ENCODE measurements at places on chromosomes 16 and 17.

- DNase-seq, result peak; percentile 58
Observed at GRCh38 chr17:7989781-7990655, 12.4 kb upstream of the GUCY2D start.

DNA sequence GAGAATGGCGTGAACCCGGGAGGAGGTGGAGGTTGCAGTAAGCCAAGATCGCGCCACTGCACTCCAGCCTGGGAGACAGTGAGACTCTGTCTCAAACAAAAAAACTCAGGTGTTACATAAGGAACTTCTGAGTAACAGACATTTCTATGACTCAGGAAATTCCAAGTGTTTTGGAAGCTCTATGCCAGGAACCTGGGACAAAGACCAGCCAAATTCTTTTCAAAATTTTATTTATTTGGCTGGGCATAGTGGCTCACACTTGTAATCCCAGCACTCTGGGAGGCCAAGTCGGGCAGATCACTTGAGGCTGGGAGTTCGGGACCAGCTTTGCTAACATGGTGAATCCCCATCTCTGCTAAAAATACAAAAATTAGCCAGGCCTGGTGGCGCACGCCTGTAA, 5.2 kb upstream of the SH2B1 start:
- no peak for DNase-seq

DNA sequence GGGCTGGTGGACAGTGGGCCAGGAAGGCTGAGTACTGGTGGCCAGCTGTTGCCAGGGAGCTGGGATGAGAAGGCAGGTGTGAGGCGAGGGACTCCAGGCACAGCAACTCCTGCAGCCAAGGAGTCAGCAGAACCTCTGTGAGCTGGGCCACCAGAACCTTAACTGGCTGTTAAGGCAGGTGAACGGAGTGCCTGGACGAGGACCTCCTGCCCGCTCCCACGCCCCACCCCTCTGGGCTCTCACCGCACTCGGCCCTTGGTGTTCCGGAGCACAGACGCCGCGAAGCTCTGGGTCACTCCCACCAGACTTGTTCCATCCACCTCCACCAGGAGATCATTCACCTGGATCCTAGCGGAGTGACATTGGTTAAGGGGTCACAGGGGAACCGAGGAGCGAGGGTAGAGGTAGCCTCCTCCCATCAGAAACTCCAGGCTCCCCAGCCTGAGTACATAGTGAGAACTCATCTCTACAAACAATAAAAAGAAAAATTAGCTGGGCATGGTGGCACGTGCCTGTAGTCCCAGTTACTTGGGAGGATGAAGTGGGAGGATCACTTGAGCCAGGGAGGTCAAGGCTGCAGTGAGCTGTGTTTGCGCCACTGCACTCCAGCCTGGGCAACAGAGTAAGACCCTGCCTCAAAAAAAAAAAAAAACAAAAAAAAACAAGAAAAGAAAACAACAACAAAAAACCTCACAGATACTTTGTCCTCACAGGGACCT, 9.3 kb downstream of the PPP1R9B start:
- no peak for DNase-seq

GRCh38 chr17:58262149-58262548, 18.6 kb downstream of the MPO start:
- no peak for DNase-seq

GRCh38 chr17:6191405-6192324, 121.5 kb downstream of the WSCD1 start:
- DNase-seq, result no peak

- no peak for DNase-seq
Observed at GRCh38 chr17:62017496-62017895, 47.6 kb downstream of the MED13 start.

- DNase-seq, result no peak
Observed at GRCh38 chr16:1647856-1648255, 30.2 kb upstream of the JPT2 start.

DNA sequence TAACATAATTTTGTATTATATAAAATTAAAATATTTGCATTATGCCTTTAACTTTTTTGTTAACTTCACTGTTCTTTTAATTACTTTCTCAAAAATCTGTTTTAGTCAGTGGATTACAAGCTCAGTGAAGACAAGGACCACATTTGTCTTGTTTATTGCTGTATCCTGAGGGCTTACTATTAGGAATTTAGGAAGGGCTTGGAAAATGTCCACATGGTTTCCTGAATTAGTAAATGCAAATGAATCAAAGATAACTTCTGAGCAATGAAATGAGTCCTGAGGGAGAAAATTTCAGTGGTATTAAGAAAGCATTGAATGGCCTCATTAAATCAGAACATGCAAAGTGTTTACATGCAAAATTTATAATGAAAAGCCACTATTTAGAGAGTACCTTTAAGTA, 1293.2 kb upstream of the GOT2 start:
- no peak for DNase-seq

- no peak for DNase-seq
Observed at GRCh38 chr17:61659437-61659836, 68.4 kb upstream of the NACA2 start.

DNA sequence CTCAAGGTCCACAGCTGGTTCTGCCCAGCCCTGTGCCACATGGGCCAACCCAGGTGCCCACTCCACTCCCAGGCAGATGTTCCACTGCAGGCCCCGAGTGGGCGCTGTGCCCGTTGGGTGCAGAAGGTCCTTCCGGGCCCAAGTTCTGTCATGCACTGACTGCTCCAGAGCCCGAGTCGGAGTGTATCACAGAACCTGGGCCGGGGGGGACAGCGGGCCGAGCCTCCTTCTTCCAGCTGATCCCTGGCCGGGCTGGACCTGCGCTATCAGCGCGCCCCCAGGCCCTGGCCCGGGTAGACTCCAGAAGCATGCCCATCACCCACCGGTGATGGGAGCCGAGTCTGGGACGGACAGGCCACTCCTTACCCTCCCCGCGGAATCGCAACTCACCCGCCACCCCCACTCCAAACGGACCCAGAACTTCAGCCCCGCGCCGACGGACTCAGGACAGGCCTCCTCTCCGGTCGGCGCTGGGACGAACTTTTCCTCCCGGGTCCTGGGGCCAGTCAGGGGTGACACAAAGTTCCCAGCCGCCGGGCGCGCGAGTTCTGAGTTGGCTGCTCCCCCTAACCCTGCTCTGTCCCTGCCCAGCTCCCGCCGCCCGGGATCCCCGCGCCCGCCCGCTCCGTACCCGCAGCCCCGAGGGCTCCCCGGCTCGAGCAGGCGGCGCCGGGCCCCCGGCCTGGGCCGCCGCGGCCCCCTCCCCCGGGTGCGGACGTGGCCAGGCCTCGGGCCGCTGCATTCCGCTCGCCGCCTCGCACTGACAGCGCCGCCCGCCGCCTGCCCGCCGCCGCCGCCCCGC, at the start of gene COPZ2:
Gene COPZ2, minus strand, starts transcription at position 762 of the 802 bp plus-strand sequence. Its CDS starts 20 bp downstream, at position 742.
- DNase-seq, result no peak

DNA sequence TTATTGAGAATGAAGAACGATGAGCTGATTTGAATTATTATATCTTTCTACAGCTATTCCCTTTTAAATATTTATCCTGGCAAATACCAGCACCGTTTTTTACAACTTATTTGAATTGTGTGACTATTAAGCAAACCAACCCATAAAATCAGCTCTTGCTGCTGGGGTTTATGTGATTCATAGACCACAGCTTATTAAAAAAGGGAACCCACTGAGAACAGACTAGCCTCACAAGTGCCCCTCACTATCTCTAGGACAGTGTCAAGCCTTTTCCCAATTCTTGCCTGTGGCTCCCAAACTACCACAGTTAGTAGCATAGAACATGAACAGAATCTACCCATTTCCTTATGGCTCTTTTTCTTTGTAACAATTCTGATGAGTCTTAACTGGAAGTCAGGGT, 6.1 kb upstream of the LIG3 start:
- no peak for DNase-seq

DNA sequence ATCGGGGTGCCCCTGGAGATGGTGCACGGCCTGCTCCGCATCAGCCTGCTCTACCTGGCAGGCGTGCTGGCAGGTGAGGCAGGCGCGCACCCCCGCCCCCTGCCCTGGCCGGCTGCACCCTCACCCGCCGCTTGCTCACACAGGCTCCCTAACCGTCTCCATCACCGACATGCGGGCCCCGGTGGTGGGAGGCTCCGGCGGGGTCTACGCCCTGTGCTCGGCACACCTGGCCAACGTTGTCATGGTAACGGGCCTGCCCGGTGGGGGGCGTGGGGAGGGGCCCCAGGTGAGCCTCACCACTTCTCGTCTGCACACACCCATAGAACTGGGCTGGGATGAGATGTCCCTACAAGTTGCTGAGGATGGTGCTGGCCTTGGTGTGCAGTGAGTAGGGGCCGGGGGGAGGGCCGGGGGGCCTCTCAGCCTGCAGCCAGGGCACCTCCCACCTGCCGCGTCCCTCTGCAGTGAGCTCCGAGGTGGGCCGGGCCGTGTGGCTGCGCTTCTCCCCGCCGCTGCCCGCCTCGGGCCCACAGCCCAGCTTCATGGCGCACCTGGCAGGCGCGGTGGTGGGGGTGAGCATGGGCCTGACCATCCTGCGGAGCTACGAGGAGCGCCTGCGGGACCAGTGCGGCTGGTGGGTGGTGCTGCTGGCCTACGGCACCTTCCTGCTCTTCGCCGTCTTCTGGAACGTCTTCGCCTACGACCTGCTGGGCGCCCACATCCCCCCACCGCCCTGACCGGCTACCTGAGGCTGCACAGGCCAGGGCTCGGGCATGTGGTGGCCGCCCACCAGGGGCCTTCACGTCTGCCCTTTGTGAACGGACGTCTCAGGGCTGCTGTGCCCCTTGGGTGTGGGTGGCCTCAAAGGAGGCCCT, 2.1 kb downstream of the RHBDL1 start:
- DNase-seq, result peak; percentile 91

GRCh38 chr16:85443531-85443930, 169.6 kb upstream of the GSE1 start:
- DNase-seq, result no peak

- DNase-seq, result no peak
Observed at GRCh38 chr16:11149011-11149616, 106.9 kb downstream of the SOCS1 start.

DNA sequence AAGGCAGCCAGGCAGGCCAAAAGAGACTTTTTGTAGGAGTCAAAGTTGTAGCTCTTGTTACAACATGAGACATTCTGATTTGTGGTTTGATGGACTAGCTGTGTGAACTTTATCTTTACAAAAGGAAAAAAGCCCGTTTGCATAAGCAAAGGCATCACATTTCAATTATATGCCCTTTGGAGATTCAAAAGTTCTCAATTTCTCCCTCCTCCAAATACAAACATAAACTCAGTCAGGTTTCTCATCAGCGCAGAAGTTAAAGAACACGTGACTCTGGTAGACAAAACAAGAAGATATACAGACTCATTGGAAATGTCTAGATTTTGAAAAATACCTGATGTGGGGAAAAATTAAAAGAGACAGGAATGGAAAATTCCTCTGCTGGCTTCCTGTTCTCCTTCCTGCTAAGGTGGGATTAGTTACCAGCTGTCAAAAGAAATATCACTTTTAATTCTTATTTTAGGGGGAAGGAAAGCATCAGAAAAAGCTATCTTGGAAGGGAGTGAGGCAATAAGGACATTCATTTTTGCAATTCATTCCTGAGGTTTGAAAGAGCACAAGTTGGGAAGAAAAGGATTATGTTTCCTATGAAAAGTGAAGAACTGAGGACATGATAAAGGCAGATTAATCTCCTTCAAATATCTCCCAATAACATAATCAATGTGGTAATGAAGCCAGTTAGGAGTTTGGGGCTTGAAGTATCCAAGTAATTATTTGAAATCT, 4.6 kb upstream of the KCNJ16 start:
- DNase-seq, result no peak

GRCh38 chr16:12729448-12729847, 74.2 kb downstream of the CPPED1 start:
- DNase-seq, result no peak

DNA sequence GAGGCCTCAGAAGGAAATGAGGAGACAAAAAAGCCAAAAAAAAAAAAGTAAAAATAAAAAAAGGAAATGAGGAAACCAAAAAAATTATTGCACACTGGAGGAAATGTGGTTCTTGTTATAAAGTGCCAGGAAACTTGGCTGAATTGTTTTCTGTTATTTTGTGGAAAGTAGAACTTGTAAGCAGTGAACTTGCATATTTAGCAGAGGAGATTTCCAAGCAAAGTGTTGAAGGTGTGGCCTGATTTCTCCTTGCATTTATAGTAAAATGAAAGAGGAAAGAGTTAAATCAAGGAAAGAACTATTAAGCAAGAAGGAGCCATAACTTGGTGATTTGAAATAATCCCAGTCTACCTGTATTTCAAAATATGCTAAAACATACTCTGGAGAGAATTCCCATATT, 34.1 kb upstream of the CPPED1 start:
- DNase-seq, result no peak

DNA sequence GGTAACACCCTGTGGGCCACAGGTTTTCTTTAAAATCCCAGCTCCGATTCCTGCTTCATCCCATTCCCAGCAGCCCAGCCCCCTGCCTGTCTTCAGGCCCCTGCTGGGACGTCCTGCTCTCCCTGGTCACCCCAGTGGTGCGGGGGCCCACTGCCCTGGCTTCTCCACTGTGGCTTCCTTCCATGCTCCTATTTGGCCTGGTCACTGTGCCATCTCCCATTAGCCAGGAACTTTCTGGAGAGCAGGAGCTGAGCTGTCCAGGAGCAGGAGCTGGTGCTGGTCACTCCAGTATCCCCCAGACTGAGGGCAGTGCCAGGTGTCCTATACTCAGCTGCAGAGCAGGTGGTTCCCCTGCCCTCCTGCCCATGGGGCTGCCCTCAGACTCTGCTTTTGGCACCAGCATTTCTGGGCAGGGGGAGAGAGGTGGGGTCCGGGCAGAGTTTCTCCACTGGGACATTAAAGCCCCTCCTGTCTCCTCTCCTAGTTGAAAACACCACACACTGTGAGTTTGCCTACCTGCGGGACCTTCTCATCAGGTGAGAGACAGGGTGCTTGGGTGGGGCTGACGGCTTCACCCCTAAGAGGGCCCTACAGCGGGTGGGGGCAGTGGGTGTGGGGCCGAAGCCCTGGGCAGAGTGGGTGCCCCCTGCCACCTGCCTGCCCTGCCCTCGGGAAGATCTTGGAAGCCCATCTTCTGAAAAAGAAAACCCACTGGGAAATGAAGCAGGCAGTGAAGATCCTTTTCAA, 356.2 kb downstream of the SEC14L1 start:
- no peak for DNase-seq

DNA sequence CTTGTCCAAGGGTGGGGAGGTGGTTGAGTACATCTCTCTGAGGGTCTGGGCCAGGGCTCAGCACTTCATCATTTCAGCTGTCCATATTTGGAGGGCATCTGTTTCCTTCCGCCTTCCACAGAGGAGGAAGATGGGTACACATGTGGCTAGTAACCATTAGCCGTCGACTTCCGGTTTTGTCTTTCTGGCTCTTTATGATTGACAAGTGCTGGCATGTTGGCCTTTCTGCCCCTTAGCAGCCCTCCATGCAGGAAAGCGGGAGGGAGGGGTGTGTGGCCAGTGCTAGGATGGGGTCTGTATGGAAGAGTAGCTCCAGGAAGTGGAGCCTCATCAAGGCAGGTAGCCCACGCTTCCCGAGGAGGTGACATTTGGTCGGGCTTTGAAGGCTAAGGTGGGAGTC, 69.6 kb downstream of the RAI1 start:
- DNase-seq, result no peak

Data from NCI-H187 (cell line).